Brain (organoid and tissue), 16 donors: ENCODE measurements at places on chromosomes 5 and 9. TPM values are rescaled to one million over a fixed set of nuclear protein-coding genes. Genes with fewer than 3 reads are reported as not detected.

PFN3 gene
- not detected for polyA plus RNA-seq

UQCRQ gene
- 303 TPM for polyA plus RNA-seq

SLC6A7 gene
- 4.1 TPM for polyA plus RNA-seq

CXCL14 gene
- 34.7 TPM for polyA plus RNA-seq

PCA3 gene
- not detected for polyA plus RNA-seq

LCN15 gene
- 32.6 TPM for polyA plus RNA-seq

TNFSF15 gene
- 0.08 TPM for polyA plus RNA-seq

BBLN gene
- 404 TPM for polyA plus RNA-seq

AGXT2 gene
- not detected for polyA plus RNA-seq

GLRA1 gene
- not detected for polyA plus RNA-seq

GABRA1 gene
- polyA plus RNA-seq: 9.2 TPM

MYO10 gene
- 39.3 TPM for polyA plus RNA-seq

FRRS1L gene
- polyA plus RNA-seq: 7.0 TPM

MUSK gene
- not detected for polyA plus RNA-seq

CD74 gene
- 333 TPM for polyA plus RNA-seq

SLC36A2 gene
- polyA plus RNA-seq: not detected
